ENCODE measurements at places on chromosomes 11 and 22.

- DNase-seq, result peak; percentile 32
Measured at GRCh38 chr22:33919391-33920196, 682 bp downstream of the LARGE1 start.

DNA sequence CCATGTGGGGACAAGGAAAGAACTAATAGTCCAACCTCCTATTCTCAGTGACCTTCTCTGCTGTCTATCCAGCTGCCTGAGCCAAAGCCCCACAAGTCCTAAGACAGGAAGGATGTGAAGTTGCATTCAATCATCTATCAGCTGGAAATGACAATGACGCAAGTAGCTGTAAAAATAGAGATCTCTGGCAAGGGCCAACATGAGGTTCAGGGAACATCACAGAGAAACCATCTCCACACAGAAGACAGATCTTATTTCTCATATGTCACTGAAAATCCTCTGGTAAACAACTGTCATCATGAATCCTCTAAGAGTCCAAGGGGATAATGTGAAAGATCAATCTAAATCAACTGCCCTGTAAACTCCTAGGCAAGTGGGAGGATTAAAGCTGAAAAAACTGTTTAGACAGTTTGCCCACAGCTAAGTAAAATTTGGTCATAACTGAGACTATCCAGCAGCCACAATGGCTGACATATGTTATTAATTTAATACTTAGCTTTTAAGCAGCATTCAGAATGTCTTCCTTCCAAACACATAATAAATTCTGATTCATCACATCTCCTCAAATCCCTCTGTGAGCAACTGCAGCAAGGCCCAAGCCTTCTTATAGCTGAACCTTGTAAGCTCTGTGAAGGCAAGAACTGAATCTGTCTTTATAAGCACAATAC, 52.1 kb downstream of the ALG9 start:
- DNase-seq, result peak; percentile 93

GRCh38 chr11:118364956-118365615, 5.7 kb downstream of the UBE4A start:
- no peak for DNase-seq

DNA sequence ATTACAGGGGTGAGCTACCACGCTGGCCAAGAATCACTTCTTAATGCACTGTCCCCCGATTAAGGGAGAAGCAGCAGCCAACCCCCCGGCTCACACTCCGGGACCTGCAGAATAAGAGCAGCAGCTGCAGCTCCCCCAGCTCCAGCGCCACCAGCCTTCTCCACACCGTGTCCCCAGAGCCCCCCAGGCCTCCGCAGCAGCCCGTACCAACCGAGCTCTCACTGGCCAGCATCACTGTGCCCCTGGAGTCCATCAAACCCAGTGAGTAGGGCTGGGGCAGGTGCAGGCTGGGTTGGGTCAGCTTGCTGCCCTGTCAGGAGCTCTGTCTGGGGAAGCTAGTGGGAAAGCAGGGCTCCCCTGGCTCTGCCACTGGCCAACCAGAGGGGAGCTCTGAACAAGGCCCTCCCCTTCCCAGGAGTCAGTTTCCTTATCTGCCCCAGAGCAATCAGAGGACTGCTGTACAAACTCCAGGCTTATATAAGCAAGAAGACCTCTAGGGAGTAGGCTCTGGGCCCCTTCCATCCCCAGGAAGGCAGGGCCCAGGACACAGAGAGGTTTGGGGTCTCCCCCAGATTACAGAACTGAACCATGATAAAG, 8.5 kb upstream of the SH3BP1 start:
- DNase-seq, result no peak

DNA sequence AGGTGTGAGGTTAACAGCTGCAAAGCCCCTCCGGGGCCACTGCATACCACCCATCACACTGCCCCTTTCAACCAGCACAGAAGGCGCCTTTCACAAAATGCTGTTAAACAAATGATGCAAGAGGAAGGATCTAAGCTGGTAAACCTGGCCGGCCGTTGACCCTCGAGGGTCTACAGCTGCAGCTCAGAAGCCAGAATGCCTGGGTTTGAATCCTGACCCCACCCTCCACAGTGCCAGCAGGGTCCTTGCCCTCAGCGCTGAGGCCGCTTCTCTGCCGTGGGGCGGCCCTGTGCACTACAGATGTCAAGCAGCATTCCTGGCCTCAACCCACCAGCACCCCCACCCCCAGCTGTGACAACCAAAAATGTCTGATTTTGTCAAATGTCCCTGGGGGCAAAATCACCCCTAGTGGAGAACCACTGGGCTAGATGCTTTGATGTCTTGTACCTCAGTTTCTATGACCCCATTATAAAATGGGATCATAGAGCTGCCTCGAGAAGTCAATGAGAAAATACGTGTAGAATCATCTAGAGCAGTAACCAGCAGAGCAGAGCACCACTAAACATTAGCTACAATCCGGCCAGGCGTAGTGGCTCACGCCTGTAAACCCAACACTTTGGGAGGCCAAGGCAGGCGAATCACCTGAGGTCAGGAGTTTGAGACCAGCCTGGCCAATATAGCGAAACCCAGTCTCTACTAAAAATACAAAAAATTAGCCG, 77.9 kb downstream of the CELSR1 start:
- DNase-seq, result no peak

DNA sequence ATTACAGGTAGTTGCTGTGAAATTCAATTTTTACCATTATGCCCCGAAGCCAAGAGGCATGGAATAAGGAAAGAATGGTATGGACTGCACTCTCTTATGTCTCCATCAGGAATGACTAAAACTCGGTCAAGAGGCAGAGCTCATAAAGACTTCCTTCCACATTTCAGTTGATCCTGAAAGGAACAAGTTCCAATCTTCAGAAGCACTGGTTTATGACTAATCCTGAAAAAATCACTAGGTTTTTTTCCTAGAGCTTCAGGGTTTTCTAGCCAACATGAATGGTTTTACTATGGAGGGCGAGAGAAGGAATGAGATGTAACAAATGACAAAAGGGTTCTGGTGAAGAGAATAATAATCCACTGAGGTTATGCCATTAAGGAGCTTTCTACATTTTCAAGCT, 832.2 kb downstream of the NTM start:
- DNase-seq, result peak; percentile 75

DNA sequence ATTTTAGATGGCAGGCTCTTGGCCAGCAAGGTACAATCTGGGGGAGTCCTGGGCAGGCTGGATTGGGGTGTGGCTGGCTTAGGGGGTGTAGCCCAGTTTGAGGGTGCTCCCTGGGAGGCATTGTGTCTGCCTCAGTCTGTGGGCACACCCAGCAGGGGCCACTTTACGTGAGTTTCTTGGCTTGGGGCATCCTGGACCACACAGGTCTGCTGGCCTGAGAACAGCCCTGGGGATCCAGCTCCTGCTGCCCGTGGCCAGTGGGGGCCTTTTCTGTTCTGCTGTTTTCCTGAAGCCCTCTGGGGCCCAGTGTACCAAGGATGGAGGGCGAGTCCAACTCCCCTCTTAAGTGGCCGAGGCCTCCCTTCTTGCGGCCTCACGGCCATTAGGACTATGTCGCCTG, 71.9 kb downstream of the MPPED1 start:
- DNase-seq, result no peak

DNA sequence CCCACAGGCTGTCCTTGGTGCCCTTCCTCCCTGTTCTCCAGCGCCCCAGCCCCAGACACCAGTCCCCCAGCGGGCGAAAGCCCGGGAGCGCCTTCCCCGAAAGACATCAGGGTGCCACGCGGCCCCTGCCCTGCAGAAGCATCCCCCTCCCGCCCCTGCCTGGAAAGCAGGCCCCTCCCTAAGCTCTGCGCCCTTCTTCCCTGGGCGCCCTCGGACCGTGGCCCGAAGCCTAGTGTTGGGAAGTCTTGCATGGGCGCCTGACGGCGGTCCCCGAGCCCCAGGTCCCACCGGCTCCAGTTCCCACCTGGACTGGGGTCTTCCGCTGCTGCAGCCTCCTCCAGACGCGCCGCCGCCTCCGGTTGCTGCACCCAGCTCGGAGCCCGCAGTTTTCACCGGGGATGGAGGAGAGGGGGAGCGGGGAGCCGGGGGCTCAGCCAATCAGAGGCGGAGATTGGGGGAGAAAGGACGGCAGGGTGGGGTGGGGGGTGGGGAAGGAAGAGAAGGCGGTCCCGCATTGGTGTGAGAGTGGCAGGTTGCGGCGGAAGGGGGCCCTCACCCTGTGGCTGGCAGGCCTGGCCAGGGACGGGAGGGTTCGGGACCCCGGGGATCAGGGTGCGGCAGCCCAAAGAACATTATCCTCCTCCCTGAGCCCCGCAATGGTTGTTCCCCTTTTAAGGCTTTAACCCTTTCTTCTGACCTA, at the start of gene THY1:
Gene THY1, minus strand, starts transcription at position 364 of the 700 bp plus-strand sequence. CDS start 2,267 bp downstream, outside the sequence.
- peak; percentile 75 for DNase-seq
